ENCODE measurements at places on chromosomes 12 and 14.

DNA sequence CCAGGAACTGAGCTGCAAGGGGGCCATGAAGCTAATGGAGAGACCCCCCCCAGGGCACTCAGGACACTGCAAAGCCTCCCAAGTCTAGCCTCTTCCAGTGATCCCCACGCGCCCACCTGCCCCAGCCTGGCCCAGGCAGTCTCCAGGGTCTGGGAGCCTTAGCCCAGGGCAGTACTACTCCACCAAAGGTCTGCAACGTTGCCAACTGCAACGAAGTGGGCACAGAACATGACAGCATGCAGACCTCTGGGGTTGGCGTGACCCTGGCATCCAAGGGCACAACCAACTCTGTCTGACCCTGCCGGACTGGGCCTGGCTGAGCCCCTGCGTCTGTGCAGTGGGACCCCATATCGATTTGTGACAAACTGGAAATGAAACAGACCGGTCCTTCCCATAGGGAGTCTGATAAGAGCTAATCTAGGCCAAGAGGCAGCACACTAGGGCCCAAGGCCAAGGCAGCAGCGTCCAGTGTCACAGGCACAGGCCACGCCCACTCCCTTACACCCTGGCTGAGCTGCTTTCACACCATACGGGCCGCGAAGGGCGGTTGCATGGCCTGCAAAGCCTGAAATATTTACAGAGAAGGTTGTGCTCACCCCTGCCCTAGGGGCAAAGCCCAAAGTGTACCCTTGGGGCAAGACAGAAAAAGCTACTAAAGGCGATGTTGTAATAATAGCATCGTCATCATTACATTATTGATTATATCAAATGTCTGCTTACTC, 76.7 kb downstream of the NCOR2 start:
- DNase-seq = no peak

DNA sequence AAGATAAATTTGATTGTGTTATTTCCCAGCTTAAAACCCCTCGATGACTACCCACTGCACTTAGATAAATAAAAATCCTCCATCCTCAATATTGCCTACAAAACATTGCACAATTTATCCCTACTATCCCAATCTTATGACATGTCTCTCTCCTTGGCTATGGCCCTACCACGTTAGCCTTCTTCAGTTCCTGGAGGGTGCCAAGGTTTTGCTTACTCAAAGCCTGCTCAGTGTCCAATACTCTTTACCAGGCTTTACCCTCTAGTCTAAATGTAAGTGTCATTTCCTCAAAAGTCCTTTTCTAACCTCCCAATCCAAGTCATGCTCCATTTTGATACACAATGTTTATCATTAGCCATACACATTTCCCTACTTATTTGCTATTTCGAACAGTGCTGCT, 35.0 kb upstream of the PPM1A start:
- no peak for DNase-seq

DNA sequence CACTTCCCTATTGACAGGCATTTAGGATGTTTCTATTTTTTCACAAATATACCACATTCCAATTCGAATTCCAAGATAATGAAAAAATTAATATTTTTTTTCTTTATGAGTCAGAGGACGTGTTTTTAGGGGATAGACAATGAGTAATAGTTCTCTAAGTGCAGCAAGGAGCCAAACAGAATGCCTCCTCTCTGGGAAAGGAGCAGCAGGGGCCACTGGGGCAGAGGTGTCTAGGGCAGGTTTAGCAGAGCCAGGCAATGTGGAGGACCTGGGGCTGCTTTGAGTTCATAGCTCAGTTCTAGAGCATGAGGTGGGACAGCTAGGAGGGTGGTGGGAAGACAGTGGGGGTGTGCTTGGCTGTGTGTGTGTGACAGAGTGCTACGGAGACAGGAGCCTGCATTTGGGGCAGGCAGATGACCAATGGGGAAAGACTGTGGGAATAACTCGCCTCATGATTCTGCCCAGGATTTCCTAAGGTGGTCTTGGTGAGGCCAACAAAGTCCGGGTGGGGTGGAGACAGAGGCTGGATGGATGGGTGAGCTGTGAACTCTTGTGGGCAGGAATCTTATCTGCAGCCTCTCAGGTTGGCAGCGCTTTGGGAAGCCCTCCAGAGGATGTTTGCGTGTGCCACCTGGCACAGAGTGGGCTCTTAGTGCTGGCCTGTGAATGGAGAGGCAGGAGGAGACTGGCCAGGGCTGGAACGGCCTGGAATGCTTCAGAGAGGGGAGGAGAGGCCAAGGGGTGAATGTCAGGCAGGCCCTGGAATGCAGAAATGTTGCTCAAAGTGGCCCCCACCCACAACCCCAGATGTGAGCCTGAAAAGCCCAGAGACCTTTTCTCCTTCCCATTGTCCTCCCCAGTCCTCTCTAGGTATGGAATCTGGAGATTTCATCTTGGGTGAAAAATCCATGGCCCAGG, 2.4 kb upstream of the KRT7 start:
- no peak for DNase-seq

DNA sequence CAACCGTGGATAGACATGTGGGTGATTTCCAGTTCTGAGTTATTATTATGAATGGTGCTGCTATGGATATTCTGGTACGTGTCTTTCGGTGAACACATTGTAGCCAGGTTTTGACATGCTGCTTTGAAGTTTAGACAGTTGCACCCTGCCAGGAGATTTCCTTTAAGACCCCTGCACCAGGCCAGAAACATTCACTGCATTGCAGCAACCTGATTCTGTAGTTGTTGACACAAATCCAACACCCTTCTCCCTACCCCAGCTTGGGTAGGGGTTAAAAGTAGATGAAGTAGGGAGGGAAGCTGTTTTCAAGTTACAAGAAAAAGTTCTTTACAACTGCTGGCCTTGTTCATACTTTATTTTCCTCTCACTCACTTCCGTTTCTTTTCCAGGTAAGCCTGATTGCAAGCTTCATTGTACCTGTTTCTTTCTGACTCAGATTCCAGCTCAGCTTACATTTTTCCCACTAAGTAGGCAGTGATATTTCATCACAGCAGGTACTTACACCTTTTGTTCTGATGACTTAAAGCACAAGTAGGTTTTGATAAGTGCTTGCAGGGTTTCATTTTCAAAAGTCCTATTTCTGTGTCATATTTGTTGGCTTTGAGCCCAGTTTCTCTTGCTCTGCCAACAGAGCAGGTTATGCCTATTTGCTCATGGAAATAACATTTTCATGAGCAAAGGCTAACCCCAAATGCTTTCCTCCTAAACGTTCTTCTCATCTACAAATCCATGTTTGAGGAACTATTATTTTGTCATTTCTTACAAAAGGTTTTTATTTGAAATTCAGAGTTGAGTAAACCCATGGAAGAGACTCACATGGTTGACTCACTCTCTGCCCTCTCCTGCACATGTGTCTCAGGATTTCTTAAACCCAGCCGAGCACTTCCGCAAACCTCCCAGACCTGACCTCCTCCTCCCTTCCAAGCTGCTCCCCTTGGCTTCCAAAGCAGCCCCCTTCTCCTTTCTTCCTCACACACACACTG, 12.1 kb upstream of the LTA4H start:
- DNase-seq = peak; percentile 33

- no peak for DNase-seq
Observed at GRCh38 chr14:100160534-100160916, 1.1 kb upstream of the DEGS2 start.

- no peak for DNase-seq
Observed at GRCh38 chr12:130074661-130075406, 87.4 kb upstream of the FZD10 start.

GRCh38 chr12:104578453-104578852, 121.7 kb downstream of the CHST11 start:
- DNase-seq = no peak

GRCh38 chr14:92224358-92224954, 98.5 kb upstream of the SLC24A4 start:
- DNase-seq = no peak

GRCh38 chr12:104462931-104463339, 6.2 kb downstream of the CHST11 start:
- DNase-seq = no peak

DNA sequence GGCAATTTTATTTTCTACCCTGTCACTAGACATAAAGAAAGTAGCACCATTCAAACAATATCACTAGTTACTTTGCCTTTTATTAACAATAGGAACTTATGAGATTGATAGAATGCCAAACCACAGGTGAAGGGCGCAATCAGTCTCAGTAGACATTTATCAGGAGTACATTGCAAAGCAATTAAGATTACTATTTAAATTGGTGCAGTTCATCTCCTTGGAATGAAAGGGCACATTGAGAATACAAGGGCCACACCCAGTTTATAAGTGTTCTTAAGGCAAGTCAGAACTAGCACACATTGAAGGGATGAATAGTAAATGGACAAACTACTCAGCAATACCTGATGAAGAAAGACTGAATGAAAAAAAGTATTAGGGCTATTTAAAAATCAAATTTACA, 601.4 kb downstream of the C12orf50 start:
- DNase-seq = no peak

GRCh38 chr12:90959538-90960139, 4.7 kb upstream of the CCER1 start:
- DNase-seq = no peak

DNA sequence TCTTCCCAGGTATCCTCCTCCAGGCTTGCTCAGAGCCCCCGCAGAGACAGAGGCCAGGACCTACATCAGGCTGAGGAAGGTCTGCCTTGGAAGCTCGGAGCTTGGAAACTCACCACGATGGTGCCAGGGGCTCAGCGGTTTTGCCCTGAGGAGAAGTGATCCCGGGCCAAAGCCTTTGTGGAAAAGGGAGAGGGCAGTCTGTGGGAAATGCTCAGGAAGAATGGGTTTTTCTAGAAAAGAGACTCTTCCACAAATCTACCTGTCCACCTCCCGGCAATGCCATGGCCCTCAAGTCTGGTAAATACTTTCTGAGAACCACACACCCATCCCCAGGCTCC, 8.0 kb downstream of the KRT2 start:
- no peak for DNase-seq

DNA sequence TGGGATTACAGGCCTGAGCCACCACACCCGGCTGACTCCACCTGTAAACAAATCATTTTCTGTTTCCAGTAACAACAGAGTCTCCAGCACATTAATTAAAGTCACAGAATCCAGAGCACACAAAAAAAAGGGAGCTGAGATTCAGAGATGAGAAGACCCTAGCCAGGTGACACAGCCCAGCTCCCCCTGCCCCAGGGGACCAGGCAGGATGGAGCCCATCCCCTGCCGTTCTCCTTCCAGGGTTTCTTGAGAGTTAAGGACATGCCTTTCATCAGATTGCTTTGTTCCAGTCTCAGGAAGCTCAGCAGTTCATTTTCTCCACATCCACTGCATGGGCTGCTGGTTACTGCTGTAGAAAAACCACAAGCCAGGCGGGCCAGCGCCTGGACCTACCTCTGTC, 81.2 kb downstream of the RIMBP2 start:
- no peak for DNase-seq

DNA sequence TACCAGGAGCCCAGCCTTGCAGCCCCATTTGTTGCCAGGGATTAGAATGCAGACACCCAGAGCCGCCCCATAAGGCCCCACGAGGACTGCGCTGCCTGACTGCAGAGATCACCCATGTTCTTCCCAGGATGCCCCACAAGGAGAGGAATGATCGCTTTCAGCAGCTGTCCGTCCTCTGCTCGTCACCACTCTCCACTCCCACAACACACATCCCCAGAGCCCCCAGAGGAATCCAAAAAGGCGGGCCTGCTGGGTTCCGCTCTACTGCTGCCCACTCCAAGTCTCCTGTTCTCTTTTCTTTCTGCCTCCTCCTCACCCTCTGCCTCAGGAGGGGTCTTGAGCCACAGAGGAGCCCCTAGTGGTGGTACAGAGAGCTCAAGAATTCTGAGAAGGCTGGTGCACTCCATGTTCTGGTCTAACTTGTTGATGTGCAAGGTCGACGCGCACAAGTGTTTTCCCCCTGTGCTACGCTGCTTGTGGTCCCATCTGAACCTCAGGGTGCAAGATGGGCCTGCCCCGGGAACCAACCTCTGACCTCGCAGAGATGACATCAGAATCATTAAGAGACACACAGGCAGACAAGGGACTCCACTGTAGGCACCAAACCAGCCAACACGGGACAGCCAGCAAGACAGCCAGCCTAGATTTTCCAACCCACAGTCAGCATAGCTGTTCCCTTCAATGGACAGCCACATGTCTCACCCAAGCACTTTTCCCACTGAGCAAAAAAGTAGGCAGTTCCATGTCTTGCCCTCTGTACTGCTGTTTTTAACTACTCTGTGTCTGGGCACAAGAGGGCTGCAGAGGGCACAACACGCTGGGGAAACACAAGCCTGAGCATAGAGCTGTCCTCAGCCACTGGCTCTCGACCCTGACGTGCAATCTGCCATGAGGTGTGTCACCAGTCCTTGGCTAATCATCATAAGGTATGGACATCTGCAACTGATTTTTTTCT, 29.9 kb downstream of the PXN start:
- DNase-seq = peak; percentile 7

GRCh38 chr12:96400631-96401075, 414 bp upstream of the CDK17 start:
- peak; percentile 51 for DNase-seq

DNA sequence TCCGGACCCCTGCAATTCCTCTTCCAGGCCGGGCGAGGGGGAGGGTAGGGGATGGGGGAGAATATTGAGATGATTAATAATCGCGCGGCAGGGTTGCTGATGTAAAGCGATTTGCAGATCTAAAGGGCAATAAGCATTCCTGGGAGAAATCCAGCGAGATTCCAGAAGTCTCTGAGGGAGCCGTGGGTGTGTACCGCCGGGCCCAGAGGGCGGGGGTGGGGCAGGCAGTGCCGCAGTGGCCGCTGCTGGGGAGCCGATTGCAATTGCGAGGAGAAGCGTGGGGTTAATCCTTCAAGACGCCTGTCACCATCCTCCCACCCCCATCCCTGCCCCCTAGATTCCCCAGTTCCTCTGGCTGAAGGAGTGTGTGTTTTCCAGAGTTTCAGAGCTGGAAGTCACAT, 16.4 kb downstream of the FOS start:
- DNase-seq = no peak

- no peak for DNase-seq
Observed at GRCh38 chr14:50036211-50036610, 80.2 kb downstream of the VCPKMT start.

GRCh38 chr12:89244536-89244935, 107.8 kb downstream of the DUSP6 start:
- DNase-seq = no peak

- DNase-seq = no peak
Observed at GRCh38 chr12:110373025-110373424, 30.5 kb downstream of the ANAPC7 start.
